ENCODE measurements at places on chromosomes 2 and 18.

GRCh38 chr2:116585669-116586327 lies 1228.7 kb upstream of the DDX18 start:
- no peak for DNase-seq

DNA sequence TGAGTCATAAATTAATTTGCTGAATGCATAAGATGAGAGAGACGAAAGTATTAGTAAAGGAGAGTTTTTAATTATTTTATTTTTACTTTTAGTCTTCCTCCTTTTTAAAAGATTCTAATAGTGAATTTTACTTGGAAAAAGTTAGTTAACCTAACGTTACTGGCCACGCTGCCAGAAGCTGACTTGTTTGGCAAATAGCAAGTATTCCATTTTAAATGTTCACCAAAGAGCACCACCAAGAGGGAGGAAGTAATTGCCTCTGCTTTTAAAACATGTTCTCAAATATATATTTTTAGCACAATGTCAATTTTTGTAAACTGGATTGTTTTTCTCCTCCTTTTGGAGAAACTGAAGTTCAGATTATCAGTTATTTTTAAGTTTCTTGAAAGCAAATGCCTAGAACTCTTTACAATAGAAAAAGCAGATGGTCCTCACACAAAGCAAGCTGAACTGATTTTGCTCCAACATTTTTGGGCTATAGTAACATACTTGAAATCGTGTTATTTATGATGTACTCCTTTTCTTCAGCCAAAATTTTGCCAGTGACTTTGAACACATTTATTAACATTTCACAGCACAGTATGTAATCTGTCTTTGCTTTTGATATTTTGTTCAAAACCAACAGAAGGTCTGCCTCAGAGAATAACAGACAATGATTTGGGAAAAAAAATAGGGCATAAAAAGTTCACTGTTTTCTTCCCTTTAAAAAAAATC lies 1311.0 kb upstream of the FAM98A start:
- DNase-seq = peak; percentile 46

DNA sequence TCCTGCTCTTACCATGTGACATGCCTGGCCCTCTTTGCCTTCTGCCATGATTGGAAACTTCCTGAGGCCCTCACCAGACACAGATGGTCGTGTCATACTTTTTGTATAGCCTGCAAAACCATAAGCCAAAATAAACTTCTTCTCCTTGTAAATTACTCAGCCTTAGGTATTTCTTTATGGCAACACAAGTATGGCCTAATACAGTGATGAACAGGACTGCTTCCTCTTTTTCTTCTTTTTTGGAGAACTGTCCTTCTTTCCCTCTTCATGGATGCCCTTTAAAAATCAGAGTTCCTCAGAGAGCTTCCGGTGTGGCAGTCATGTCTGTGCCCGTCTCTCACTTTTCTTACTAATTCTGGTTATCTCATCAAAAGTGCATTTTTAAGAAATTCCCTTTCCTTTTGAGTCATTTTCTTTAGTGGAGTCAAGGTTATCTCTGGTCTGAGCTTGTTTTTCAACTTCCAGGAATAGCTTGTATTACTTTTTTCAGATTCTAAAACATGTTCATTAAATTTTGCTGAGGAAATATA lies 9.2 kb upstream of the IL1A start:
- DNase-seq = no peak

GRCh38 chr2:100425573-100426383 lies 8.3 kb upstream of the CHST10 start:
- DNase-seq = no peak
